ENCODE measurements at places on chromosomes 2 and 18.

DNA sequence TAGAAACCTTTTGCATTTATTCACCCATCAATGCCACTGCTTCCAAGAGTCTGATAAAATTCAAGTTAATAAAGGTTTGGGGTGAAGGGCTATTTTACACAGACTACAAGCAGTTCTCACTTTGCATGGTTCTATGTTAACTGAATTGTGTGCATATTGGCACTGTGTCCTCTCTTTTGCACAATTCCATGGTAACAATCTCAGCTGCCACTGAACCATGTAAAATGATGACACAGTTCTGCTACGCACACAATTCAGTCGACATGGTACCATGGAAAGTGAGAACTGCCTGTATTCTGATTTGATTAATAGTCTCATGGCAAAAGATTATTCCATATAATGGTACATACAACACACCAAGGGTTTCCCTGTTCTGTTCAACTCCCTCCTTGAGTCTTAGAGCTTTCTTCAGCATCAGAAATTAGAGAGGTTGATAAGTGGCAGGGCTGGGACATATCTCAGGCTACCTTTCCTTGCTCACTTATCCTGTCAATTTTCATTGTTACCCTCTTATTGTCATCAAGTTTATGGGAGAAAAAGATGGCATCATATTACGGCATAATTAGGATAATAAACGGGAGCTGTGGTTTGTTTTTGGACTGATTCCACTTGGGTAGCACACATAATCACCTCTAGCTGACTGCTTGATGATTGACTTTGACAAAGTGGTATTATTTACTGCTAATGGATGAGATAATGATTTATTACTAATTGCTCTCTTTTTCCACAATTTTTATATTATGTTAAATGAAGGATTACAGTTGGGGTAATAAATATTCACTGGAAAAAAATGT, 139.3 kb upstream of the CREB1 start:
- DNase-seq, result no peak

GRCh38 chr2:107402330-107402729, 424.4 kb upstream of the RGPD4 start:
- DNase-seq, result no peak

DNA sequence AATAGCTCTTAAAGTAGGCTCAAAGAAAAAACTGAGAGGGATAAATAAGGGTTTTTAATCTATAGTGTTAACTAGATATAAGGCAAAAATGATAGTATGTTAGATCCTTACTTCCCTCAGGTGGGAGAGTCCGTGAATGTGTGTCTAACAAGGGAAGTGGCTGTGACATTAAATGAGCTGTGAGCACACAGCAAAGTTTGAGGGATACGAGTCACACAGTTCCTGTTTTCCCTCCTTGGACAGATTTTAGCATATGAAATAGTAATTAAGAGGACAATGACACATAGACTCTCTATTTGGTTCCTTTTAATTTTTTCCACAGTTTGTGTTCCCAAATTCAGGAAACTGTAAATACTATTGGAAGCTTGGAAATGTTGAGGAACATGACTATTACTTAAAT, 148.4 kb upstream of the CAVIN2 start:
- no peak for DNase-seq

- no peak for DNase-seq
Observed at GRCh38 chr2:195369218-195369587, 287.8 kb upstream of the SLC39A10 start.

GRCh38 chr18:49848115-49848514, 34.8 kb upstream of the ACAA2 start:
- DNase-seq, result no peak

- DNase-seq, result no peak
Observed at GRCh38 chr2:74420006-74420405, 1.4 kb downstream of the C2orf81 start.

DNA sequence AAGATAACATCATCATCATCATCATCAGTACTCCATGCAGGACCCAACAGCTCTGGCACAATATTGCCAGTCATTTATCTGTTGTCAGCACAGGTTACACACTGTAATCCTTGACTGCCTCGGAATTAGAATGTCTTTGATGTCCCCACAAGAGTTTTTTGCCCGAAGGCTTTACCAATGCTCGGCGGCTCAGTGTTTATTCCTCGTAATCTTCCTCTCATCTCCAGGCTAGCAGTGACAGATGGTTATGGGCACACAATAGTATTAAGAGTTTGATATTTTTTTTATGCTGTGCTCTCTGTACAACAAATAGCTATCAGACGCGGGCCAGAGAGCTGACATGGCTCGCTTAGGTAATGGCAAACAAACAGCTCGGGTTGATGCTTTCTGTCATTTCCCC, 515.2 kb downstream of the ZEB2 start:
- DNase-seq, result no peak

DNA sequence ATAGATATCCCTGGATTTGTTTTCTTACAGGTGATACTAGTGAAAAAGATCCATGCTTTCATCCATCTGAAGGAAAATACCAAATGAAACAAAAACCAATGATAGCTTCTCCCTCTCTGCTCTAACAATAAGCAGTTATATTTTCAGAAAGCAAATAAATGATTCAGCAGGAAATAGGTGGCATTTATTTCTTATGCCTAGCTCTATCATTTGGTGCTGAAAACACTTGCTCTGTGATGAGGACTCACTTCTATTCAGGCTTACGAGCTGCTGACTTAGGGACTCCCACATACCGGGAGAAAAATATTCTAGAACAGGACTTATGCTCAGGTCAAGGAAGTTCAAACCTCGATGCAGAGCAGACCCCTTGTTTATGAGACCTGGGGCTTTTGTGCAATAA, 142.6 kb downstream of the SETBP1 start:
- DNase-seq, result no peak

- DNase-seq, result no peak
Observed at GRCh38 chr2:241752689-241753276, 18.4 kb downstream of the D2HGDH start.

DNA sequence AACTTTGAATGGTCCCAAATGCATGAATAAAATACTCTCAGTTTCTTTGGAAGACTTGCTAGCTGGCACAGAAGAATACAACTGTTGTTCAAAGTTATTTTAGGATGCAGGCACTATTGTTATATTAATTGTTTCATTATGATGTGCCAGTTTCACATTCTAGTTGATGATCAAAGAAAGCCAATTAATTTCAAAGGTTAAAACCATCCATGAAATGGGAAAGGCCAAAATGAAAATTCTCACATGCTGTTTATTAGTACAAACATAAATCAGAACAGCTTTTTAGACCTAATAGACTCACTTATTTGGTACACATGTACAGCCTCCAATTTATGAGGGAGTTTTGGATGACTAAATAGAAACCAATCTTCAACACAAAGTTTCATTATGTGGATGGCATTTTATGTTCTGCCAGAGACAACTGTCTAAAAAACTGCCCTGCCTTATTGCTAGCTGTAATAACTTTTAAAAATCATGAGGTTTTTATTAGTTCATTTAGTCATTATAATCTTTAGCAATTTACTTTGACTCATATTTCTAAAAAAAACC, 42.2 kb downstream of the RFTN2 start:
- DNase-seq, result no peak

- DNase-seq, result no peak
Observed at GRCh38 chr2:239264492-239264837, 136.4 kb downstream of the HDAC4 start.

GRCh38 chr18:59606193-59607077, 90.8 kb downstream of the CCBE1 start:
- no peak for DNase-seq

DNA sequence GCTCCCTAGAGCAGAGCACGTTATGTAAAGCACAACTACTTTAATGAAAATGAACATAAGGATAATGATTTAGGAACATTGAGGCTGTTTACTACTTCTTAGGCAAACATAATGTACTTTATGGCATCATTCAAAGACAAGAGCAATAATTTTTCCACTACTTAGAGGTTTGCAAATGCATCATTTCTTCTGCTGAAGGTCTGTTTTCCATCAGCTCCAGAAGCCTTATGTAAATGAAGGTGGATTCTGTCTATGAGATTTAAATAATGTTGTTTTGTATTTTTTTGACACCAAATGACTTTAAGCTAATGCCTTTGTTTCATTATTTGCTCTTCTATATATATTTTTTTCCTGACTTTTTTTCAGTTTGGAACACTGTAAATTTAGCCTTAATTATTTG, 28.1 kb downstream of the MREG start:
- no peak for DNase-seq

DNA sequence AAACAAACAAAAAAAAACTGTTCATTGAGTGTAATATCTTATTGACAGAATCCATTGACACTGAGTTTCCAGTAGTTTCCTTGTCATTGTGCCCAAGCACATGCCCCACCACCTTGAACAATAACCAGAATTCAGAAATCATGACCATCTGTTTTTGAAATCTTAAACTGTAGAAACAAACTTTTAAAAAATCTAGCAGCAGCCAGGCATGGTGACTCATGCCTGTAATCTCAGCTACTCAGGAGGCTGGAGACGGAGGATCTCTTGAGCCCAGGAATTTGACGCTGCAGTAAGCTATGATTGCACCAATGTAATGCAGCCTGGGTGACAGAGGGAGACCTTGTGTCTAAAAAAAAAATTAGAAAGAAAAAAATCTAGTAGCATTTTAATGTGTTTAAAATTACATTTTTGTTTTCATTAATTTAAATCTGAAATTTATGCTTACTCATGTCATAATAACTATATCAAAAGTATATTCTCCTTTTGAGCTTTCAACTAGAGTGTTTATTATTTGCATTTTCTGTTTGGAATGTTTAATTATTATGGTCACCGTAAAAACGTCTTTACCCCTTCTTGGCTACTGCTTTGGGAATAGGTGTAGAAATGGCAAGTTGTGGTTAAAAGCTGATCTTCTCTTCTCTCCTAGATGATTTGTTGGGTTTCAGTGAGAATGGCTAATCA, 25.2 kb upstream of the STON1 start:
- no peak for DNase-seq

DNA sequence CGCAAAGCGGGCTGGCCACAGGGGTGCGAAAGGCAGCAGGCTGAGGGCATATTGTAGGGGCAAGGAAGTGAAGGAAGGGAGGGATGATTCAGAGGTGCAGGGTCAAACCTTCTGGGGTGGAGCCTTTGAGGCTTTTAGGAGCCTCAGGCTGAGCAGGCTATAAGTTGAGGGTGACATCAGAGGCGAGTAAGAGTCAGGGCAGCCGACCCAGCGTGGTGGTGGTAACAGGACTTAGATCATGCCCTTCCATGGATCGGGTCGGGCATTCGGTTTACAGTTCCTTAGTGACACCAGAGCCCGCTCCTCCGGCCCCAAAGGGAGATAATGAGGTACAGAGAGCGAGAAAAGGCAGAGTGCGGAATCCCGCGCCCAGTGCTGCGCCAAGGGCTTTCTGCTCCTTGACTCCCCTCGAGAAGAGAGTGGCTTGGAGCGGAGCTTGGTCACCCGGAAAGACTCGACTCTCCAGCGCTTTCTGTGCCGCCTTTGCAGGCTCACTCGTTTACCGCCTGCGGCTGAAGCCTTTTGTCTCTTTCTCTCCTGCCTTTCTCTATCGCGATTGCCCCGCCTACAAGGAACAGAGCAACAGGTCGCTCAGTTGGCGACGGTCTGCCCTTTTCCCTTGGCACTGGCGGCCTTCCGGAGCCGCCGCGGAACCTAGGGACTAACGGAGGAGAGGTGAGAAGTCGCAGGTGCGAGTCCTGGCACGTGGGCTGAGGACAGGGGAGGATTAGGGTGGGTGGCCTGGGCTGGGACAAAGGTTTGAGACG, 720 bp downstream of the LBX2 start:
- no peak for DNase-seq

DNA sequence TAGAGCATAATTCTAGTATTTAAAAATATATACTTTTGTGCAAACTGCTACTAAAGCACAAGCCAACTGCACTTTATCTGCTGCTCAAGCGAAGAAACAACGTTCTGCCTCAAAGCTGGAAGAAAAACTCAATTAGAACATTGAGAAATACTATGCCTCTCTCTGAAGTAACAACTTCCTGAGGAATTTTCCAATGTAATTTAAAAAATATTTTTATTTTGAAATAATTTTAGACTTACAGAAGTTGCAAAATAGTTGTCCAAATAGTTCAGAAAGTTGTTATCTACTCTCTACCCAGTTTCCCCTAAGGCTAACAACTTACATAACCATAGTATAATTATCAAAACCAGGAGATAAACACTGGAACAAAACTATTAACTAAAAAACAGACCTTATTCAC, 12.3 kb upstream of the POLI start:
- no peak for DNase-seq

DNA sequence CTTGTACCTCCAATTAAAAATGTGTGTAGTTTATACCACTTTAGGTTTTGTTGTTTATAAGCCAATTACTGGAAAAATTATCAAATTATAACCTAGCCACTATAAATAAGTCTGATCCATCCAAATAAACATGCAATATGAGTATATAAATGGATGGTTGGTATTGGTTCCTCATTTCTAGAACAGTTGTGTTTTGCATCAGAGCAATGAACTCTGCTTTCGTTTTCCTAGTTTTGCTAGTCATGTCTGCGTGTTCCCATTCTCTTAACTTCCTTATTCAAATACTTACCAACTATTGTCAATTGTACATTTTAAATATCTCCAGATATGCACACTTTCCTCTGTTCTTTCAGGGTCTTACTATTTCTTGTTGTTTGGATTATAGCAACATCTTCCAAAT, 641.7 kb downstream of the NR4A2 start:
- no peak for DNase-seq
